ENCODE measurements at places on chromosomes 13 and 19.
A peak's percentile ranks its signal among the peaks of the same experiment; 100 is the strongest.

- DNase-seq = no peak
These were observed 8.0 kb downstream of the ATP4A start for GRCh38 chr19:35555301-35556005.

- DNase-seq = no peak
These were observed 12.0 kb downstream of the KHSRP start for GRCh38 chr19:6412447-6413091.

DNA sequence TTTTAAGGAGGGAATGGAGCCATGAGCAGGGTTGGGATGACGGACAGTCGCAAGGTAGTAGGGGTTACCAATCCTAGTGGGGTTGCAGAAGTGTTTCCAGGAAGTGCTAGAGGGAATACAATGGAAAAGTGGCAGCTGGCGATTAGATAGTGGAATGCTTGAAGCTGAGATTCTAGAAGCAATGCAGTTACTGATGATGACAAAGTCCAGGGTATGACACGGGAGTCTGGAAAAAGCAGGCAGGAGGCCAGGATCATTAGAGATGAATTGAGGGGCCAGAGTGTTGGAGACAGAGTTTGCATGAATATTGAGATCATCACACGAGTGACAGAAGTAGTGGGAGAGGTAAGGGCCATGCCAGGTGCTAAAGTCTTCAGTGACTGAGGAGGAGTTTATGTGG, 17.3 kb upstream of the KL start:
- DNase-seq = no peak

DNA sequence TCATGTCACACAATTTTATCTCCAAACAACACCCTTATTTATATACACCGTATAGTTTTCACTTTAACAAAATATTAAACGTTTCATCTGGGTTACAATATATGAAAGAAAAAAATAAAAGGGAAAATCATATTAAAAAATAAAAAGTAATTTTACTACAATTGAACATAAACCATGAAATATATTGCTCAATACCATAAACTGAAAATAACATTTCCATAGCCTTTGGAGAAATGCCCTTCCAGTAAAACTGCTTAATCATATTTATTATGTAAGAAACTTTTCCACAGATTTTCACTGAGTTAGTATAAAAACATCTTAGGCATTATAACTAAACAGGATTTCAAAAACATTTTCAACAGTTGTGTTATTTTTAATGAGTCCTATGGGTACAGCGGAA, 1.5 kb upstream of the ZNF347 start:
- no peak for DNase-seq

GRCh38 chr19:17946965-17947784, 14.4 kb downstream of the CCDC124 start:
- peak; percentile 35 for DNase-seq

- no peak for DNase-seq
These were observed 6.4 kb downstream of the NFIX start for GRCh38 chr19:13001502-13002165.

DNA sequence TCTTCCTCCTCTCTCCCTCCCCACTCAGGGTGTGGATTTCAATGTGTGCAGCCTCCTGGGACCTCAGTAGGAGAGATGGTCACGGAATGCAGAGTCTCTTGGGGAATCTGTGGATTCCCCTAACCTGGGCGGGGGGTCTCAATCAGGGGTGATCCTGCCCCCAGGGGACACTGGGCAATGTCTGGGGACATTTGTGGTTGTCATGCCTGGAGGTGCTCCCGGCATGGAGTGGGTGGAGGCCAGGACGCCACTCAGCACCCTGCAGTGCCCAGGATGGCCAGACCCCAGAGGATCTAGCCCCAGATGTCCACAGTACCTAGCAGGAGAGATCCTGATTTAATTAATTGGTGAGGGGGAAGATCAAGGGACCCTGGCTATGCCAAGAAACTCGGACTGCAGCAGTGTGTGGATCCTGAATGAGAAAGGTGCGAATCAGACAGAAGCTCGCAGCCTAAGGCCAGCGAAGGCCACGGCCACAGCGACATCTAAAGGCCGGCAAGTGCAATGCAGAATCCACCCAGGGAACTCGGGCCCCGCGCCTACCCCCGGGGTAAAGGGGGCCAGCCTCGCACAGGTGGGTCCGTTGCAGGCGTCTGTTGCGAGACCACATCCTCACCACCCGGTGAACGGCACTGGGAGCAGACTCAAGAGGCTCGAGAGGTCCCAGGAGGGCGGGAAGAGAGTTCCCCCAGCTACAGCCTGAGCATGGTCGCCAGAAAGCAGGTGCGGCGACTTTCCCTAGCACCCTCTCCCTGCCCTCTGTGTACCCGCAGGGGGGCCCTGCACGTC, 88.8 kb downstream of the GNG7 start:
- DNase-seq = no peak

DNA sequence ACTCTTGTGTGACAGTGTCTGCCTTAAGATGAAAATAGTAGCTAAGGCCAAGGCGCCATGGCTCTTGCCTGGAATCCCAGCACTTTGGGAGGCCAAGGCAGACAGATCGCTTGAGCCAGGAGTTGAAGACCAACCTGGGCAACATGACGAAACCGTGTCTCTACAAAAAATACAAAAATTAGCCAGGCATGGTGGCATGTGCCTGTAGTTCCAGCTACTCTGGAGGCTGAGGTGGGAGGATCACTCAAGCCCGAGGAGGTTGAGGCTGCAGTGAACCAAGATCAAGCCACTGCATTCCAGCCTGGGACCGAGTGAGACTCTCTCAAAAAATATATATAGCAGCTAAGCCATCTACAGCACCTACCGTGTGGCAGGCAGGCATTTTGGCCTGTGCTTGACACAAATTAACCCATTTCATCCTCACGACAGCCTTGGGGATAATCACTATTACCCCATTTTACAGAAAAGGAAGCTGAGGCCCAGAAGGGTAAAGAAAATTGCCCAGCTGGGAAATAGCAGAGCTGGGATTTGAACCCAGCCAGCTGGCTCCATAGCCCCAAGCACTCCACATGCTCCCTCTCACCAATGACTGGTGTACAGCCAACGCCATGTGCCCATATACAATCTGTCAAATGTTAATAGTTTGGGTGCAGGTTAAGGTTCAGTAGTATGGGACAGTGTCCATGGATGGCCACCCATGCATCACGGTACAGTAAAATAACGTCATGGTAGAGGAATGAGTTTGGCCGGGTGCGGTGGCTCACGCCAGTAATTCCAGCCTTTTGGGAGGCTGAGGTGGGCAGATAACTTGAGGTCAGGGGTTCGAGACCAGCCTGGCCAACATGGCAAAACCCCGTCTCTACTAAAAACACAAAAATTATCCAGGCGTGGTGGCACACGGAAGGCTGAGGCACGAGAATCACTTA, 3.1 kb downstream of the SLC1A5 start:
- no peak for DNase-seq

DNA sequence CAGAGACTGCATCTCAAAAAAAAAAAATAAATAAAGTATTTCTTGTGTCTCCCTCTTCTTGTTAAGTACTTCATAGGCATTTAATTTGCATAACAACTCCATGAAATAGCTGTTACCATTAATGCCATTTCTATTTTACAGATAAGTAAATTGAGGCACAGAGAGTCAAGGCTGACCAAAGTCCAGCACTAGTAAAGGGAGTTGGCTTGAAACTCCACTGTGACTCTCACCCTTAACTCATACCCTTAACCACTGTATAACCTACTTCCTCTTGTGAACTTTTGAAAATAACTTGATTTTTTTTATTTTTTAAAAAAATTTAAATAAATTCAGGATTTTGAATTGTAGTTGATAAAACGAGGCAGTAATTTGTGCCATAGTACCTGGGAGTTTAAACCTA, 6.0 kb downstream of the GPATCH1 start:
- no peak for DNase-seq

- DNase-seq = no peak
These were observed 5.8 kb upstream of the KMT5C start for GRCh38 chr19:55333870-55334269.

DNA sequence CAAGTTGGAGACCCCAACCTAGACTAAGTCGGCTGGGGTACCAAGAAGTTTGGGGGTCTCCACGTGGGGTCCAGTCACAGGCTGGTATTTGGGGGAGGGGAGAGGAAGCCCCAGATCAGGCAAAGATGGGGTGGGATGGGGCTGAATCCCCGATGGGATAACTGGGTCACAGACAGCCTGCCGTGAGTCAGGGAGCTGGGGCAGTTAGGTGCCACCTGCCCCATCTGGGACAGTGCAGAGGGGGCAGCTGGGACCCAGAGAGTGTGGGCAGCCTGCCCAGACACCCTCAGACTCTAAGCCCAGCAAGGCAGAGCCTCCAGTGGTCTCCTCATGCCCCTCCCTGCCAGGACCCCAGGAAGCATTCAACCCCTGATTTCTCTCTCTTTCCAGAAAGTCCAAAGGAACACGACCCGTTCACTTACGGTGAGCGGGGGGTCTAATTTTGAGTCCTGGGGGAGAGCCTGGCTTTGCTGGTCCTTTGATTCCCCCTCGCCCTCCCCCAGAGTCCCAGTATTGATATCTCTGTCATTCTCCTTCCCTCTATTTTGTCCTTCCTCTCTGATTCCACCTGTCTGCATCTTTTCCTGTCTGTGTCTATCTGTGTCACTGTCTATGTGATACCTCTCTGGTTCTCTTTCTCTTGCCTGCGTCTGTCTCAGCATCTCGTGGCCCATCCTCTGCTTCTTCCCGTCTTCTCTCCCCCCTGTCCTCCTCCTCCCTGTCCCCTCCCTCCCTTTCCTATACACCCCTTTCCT, 1.8 kb downstream of the FXYD1 start:
- no peak for DNase-seq

DNA sequence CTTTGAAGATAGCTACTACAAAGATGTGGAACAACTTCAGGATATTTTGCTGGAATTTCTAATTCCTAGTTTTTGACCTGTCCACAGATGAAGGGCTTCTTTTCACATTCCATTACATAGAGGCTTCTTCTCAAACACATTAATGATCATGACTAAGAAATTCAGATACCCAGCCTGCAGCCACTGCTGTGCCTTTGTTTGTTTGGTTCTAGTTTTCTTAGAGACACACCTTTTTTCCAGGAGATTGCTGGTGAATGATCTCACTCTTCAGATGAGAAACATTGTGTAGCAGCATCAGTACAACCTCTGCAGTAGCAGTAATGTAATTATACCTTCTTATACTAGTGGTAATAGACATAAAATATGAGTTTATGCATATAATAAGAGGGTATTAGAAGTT, 5.0 kb downstream of the TDRD3 start:
- DNase-seq = no peak

DNA sequence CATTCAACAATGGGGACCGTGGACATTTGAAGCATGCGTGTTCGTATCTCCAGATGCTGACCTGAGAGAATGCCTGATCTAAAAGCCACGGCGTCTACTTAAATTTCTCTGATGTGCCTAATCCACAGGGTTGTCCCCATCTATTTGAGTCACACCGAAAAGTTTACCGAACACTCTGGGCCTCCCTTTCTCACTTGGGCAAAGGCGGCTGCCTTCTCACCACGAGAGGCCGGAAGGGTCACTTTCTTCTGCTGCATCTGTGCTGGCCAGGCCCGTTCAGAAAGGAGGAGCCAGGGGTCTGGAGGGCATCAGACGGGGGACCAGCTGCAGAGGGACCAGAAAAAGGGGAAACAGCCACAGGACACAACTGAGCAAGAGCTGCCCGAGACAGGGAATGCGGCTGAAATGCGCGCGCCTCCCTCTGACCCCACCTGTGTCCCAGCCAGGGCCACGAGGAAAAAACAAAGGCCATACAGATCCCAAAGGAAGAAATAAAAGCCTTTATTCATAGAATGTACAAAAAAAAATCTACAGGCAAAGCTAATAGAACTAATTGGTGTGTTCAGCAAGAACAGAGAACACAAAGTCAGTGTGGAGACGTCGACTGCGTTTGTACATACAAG, 71.3 kb upstream of the C13orf46 start:
- no peak for DNase-seq

- no peak for DNase-seq
These were observed 1.2 kb upstream of the SPATA13 start for GRCh38 chr13:24159357-24159756.

DNA sequence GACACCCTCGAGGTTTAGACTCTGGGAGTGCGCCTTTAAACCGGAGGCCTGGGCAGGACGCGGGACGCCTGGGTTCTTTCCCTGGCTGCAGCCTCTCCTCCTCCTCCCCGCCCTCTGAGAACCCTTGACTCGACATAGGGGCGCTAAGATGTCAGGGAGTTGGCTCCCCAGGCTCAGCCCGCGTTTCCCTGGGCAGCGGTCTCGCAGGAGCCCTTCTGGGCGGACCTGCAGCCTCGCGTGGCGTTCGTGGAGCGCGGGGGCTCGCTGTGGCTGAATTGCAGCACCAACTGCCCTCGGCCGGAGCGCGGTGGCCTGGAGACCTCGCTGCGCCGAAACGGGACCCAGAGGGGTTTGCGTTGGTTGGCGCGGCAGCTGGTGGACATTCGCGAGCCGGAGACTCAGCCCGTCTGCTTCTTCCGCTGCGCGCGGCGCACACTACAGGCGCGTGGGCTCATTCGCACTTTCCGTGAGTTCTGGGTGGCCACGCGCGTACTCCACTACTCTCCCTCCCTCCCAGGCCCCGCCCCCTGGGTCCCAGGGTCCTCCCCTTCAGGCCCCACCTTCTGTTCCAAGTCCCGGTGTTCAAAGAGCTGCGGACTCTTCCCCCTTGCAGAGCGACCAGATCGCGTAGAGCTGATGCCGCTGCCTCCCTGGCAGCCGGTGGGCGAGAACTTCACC, 1.3 kb downstream of the ICAM5 start:
- DNase-seq = peak; percentile 30

- no peak for DNase-seq
These were observed 34.0 kb upstream of the SPRY2 start for GRCh38 chr13:80374901-80375300.

GRCh38 chr19:5480427-5480836, 25.2 kb downstream of the ZNRF4 start:
- peak; percentile 1 for DNase-seq

Data from CD14-positive monocyte (primary cell).